Anterior cingulate cortex (tissue), 58 donors: ENCODE measurements at places on chromosomes 11 and 22.

GRCh38 chr11:124740277-124740882 lies 638 bp downstream of the NRGN start:
- no peak for DNase-seq

- peak; percentile 66 for DNase-seq
Measured at GRCh38 chr22:19991645-19992451, 24.8 kb downstream of the ARVCF start.

DNA sequence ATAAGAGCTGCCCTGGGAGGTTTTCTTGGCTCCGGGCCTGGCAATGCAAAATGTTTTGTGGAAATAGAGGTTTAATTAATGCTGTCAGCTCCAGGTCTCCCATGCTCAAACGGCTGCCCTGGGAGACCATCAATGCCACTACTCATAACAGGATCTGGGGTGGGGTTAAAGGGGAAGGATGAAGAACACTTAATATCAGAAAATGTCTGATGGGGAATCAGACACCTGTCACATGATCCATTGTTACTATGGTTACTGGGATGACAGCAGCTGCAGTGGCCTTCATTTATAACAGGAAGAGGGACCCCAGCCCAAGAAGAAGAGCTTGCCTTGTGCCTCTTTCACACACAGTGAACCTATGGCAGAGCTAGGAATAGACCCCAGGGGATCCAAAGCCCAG lies 2.2 kb upstream of the SYT13 start:
- DNase-seq, result no peak

GRCh38 chr22:24486501-24486921 lies 8.6 kb upstream of the UPB1 start:
- no peak for DNase-seq

GRCh38 chr11:32307913-32308312 lies 127.4 kb downstream of the WT1 start:
- DNase-seq, result no peak

- DNase-seq, result no peak
Measured at GRCh38 chr11:88414385-88414861, 76.9 kb upstream of the CTSC start.

DNA sequence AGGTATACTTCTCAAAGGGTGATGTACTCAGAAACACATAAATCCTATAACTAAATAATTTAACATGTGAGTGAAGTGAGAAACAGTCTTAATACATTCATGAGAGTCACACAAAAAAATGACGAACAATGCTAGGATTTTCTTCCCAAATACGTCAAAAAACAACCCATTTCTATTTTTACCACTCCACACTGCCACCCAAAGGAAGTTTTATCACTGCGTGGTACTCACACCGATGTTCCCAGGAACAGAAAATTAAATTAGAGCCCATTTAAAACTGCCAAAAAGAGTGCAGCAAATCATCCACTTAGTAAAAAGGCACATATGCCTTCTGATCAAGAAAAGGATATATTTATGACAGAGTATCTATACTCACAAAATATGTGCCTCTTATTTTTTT lies 710.9 kb upstream of the FAT3 start:
- no peak for DNase-seq

DNA sequence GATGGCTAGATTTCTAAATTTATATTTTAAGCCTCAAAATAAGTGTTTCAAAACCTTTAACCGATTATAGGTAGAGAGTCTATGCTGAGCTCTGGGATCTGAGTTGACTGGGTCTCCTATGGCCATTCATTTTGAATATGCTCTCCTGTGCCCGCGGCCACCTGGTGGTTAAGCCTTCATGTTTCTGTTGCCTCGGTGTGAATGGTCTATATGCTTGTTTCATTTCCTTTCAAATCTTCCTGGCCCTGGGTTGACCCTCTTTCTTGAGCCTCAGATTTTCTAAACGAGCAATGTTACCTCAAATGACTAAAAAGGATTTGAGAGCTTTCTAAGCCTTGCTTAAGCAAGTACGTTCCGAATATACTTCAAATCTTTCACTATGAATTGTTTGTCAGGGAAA lies 789.4 kb upstream of the KIRREL3 start:
- DNase-seq, result no peak

DNA sequence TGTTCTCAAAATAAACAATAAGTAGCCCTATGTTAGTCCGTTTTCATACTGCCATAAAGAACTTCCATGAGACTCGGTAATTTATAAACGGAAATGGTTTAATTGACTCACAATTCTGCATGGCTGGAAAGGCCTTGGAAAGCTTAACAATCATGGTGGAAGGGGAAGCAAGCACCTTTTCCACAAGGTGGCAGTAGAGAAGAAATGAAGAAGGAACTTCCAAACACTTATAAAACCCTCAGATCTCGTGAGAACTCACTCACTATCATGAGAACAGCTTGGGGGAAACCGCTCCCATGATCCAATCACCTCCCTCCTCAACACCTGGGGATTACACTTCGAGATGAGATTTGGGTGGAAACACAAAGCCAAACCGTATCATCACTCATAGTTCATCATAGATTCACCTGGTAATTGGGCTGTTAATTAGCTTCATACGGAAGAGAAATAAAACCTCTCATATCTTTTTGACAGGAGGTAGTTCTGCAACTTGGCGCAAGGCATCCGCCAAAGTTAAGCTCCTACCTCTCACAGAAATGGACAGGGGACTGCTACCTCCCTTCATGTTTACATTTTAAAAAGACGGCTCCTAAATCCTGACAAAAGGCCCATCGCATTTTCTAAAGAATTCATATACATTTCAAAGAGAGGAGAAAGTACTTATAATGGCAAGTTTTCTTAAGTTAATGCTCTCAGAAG lies 49.0 kb downstream of the MUC15 start:
- DNase-seq, result no peak

DNA sequence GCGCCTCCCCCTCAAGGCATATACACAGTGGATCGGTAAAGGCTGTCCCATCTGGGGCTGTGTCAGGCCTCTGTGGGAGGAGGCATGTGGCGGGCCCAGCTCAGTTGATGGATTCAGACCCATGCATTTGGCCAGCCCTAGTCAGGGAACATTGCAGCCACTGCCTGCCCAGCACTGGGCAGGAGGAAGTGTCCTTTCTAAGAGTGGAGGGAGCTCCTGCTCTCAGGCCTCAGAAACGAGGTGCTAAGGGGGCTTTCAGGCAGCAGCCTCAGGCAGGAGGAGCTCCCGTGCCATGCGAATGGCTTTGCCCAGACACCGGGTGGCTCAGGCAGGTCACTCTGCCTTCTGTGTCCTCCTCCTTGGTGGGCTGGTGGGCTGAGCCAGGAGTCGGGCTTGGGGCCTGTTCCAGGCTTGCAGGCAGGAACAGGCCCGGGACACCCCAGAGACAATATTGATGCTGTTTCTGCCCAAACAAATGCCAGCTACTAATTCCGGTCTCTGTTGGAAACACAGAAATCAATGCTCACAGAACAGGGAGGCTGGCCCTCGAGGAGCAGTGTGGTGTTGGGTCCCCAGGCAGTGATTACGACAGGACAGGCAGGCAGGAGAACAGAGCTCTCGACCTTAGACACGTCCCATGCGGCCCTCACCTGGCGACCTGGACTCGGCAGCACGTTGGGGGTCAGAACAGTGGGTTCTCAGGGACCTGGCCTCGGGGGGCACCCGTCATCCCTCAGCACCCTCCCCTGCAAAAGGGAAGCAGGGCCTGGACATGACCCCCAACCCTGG lies 42.3 kb upstream of the CCDC188 start:
- DNase-seq, result no peak

DNA sequence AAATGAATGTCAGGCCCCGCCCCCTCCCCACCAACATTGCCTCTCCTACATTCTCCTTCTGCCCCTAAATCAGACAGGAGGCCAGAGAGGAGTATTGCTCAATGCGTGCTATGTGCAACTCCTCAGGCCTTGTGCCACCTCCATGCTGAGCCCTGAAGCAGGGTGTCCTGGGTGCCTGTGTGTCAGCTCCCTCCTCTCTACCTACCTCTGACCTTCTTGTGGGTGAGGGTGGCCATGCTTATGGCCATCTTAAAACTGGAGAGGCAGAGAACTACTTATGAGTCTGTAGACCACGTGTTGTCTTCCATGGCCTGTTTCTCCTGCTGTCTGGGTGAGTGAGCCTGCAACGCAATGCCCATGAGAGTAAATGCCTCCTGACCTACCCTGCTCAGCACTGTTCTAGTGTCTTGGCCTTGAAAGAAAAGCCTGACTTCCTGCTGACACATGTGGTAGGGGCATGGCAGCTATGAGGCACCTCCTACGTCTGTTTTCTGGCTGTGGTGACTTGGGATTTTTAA lies 10.5 kb downstream of the MCAM start:
- DNase-seq, result no peak

DNA sequence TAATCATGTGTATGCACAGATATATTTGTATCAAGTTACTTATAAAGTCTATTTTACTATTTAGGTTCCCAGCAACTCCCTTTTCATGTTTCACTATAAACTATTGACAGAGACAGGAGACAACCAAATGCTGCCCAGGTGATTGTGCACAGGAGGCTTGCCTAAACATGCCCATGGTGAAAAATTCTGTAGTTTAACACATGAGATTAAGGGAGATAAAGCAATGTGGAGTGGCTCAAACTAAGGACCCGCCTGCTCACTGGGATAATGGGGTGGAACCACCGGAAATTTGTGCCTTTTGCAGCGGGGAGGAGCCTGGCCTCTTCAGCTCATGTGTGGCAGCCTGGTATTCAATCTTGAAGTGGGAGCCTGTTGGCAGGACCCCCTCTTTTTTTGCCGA lies 459.5 kb upstream of the CNTN5 start:
- no peak for DNase-seq
